ENCODE measurements at places on chromosomes 11 and 22.
A peak's percentile ranks its signal among the peaks of the same experiment; 100 is the strongest.

GRCh38 chr22:22342697-22343580, 98.4 kb downstream of the VPREB1 start:
- peak overlapping the region; percentile 51 for H3K4me3 ChIP-seq
- no peaks in the 10 kb centered on the region for H3K27me3 ChIP-seq
- H3K4me1 ChIP-seq = peaks cover 25% of the 10 kb centered on the region

DNA sequence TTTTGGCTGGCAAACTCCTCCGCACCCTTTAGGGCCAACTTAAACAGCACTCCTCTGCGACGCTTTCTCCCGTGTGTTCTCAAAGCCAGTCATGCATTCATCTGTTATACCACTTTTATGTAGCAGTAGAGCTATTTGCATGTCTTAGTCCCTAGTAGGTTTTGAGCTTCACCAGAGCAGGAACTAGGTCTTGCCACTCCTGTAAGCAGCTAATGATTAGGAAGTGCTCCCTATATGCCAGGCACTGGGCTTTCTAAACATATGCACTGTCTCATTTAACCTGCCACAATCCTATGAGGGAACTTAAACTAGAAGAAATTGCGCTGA, 180.8 kb downstream of the DBX1 start:
- DNase-seq = peak; percentile 17
- peaks cover 52% of the 10 kb centered on the region for H3K27me3 ChIP-seq
- H3K36me3 ChIP-seq = no peaks in the 10 kb centered on the region
- no peak overlapping the region for H3K27ac ChIP-seq
- peaks cover 28% of the 10 kb centered on the region for H3K4me1 ChIP-seq

- no peaks in the 10 kb centered on the region for H3K36me3 ChIP-seq
- H3K27ac ChIP-seq = no peak overlapping the region
- H3K4me1 ChIP-seq = no peaks in the 10 kb centered on the region
- DNase-seq = no peak
These were observed 104.4 kb upstream of the PARVA start for GRCh38 chr11:12272821-12273617.

GRCh38 chr22:43435851-43436811, 24.3 kb downstream of the MPPED1 start:
- no peak for DNase-seq
- no peaks in the 10 kb centered on the region for H3K4me1 ChIP-seq
- H3K27me3 ChIP-seq = peaks cover 17% of the 10 kb centered on the region
- no peak overlapping the region for H3K27ac ChIP-seq

- H3K4me1 ChIP-seq = no peaks in the 10 kb centered on the region
- no peaks in the 10 kb centered on the region for H3K27me3 ChIP-seq
- no peaks in the 10 kb centered on the region for H3K36me3 ChIP-seq
These were observed 332.8 kb upstream of the MTNR1B start for GRCh38 chr11:92636543-92637188.

DNA sequence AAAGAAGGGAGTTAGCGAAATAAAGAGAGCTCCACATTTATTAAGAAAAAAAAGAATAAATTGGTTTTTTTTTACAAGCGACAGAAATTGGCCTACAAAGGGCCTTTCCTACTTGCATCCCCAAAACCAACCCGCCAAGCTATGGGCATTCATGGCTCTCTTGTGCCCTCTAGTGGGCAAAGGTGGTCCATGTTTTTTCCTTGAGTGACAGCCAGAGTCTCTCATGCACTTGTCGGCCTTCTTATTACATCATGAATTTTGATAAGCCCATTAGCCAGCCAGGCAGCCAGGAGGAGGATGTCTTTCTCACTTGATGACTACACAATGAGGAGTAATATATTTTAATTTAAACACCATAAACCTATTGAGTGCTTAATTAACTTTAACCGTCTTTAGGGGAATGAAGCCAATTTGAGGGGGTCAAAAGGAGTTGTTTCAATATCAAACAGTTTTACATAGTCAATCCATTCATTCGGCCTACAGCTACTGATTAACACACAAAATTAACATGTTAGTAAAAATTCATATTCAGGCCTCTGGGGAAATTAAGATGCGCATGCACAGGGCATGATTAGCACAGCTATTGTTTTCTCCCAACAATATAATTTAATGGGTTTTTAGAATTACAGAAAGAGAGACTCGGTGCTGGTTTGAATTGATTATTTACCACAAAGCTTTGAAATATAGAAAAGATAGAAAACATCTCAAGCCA, 85.5 kb downstream of the RCN1 start:
- DNase-seq = peak; percentile 64
- H3K4me3 ChIP-seq = no peak overlapping the region
- H3K4me1 ChIP-seq = no peaks in the 10 kb centered on the region
- peaks cover 9% of the 10 kb centered on the region for H3K27me3 ChIP-seq
- H3K36me3 ChIP-seq = no peaks in the 10 kb centered on the region
- H3K27ac ChIP-seq = peak overlapping the region; percentile 70

DNA sequence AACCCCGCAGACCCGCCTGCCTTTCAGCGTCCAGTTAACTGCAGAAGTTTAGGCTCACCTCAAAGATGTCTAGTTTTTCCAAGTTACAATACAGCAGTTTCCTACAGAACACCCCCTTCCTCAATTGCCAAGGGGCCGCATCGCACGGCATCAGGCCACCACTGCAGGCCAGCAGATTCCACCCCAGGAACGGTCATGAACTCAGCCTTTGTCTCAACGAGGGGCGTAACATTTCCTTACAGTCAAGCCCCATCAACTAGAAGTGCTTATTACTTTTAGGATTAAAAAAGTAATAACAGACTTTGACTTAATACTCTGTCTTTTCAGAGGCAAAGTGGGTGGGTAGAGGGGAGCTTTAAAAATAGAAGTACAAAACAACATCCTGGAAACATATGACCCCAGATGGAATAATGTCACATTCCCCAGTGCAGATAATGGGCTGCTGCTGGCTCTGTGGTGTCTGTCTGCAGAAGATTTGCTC, 36.3 kb downstream of the PPP2R1B start:
- no peak for DNase-seq
- H3K4me3 ChIP-seq = no peak overlapping the region
- H3K27ac ChIP-seq = no peak overlapping the region
- peaks cover 2% of the 10 kb centered on the region for H3K4me1 ChIP-seq

GRCh38 chr11:113874581-113875233, 665 bp downstream of the USP28 start:
- peak overlapping the region; percentile 92 for H3K27ac ChIP-seq
- H3K4me1 ChIP-seq = peaks cover 48% of the 10 kb centered on the region
- no peaks in the 10 kb centered on the region for H3K27me3 ChIP-seq
- H3K36me3 ChIP-seq = peaks cover 5% of the 10 kb centered on the region
- H3K4me3 ChIP-seq = peak overlapping the region; percentile 87
- no peak for DNase-seq

- DNase-seq = no peak
- peaks cover 43% of the 10 kb centered on the region for H3K4me1 ChIP-seq
- no peak overlapping the region for H3K27ac ChIP-seq
These were observed 98.8 kb downstream of the PRR5L start for GRCh38 chr11:36394926-36395325.

DNA sequence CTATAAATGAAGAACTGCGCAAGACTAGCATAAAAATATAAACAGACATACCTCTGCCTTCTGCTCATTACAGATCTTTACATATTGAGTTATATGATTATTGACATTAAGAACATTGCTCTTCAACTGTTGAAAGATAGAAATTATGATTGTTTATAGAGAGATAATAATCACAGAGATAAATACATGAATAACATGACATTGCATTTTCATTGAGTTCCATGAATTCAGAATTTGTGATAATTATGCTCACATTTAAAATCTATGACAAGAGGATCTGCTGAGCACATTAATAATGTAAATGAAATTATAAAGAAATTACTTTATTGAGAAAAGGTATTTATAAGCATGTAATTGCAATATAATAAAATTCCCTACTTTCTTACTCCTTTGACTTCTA, 24.8 kb downstream of the KIF18A start:
- H3K4me3 ChIP-seq = no peak overlapping the region
- DNase-seq = no peak
- H3K27me3 ChIP-seq = no peaks in the 10 kb centered on the region
- no peaks in the 10 kb centered on the region for H3K4me1 ChIP-seq
- no peak overlapping the region for H3K27ac ChIP-seq

DNA sequence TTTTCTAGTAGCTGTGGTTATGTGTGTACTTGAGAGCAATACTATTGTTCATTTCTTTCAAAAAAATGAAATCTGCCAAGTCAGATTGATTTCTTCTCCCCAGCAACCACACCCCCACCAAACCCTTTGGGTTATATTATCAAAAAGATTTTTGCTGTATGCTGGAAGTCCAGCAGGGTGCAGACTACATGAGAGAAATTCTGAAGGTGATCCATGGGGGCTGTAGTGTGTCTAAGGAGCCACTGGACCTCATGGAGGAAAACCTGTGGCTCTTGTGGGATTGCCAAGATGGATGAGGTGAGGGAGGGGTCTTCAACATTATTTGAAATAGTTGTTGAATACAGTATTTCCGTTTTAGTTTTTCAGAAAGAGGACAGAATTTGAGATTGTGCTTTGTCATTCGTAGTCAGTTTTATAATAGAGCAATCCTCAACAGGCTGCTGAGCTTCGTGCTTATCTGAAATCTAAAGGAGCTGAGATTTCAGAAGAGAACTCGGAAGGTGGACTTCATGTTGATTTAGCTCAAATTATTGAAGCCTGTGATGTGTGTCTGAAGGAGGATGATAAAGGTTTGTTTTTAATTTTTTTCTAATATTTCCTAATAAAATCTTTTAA, 3.1 kb downstream of the EIF3M start:
- DNase-seq = no peak
- peaks cover 12% of the 10 kb centered on the region for H3K36me3 ChIP-seq
- H3K4me1 ChIP-seq = peaks cover 24% of the 10 kb centered on the region
- H3K27me3 ChIP-seq = no peaks in the 10 kb centered on the region
- peak overlapping the region; percentile 10 for H3K27ac ChIP-seq

Data from naive B cell (primary cell).